Daoy (cell line): ENCODE measurements at places on chromosomes 5 and 9.

GRCh38 chr9:34547960-34548611 lies 25.3 kb upstream of the ENHO start:
- DNase-seq, result peak; percentile 75

- DNase-seq, result peak; percentile 98
These were observed 85.0 kb downstream of the STK10 start for GRCh38 chr5:172102913-172103626.

DNA sequence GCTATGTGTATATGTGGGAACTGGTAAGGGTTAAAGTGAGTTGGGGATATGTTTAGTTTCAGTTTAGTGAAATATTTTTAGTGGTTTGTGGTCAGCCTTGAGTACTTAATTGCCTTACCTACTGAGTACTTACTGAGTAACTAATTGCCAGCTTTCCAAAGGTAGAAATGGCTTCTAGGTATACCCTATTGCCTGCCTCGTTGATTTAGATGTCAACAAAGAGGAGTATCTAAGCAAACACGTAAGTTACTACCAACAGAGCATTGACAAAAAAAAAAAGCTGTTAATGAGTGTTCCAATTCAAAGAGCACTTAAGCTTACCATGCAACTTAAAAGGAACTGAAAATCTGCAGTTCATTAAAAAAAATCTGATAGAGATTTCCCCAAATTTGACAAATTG lies 8.8 kb downstream of the ATP10B start:
- DNase-seq, result no peak

DNA sequence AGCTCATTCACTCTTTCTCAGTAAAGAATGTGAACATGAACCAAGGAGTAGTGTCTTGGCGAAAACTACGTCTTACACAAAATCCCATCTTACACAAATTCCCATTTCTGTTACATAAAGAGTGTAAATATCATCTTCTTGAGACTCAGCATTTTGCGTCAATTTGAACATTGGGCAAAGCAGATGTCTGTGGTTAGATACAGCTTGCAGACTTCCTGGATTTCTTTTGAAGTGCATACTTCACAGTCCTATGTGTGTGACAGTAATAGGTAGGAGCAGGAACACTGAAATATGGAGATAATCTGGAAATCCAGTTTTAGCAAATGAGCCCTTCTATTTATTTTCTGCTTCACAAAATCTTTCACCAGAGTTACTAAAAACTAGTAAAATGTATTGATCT lies 58.8 kb downstream of the C6 start:
- no peak for DNase-seq

DNA sequence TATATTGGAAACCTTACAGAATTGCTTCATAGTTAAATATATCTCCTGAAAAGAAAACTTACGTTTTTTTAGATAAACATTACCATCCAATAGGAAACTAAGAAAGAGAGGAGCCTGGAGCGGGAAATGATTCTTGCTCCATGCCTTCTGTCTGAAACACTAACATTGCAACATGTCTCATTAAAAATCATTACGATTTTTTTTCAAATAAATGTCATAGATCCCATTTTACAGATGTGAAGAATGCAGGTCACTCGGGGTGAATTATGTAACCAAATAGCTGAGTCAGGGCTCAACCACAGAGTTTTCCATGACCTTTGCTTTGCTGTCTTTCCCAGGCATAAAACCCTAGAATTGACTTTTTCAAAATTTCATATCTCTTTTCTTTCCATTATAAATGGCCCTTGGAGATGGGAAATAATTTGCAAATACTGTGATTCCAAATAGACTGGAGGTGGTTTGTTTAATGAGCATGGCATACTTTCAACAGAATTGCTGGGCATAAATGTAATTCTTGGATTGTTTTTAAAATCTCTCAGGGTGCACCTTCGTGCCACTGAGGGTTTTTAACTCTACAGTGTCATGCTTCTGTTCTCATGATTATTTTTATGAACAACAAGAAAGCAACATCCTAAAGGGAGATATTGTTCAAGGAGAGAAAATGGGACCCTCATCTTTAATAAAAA lies 302.8 kb downstream of the EBF1 start:
- no peak for DNase-seq

GRCh38 chr5:60633341-60633740 lies 66.6 kb downstream of the DEPDC1B start:
- DNase-seq, result peak; percentile 7

DNA sequence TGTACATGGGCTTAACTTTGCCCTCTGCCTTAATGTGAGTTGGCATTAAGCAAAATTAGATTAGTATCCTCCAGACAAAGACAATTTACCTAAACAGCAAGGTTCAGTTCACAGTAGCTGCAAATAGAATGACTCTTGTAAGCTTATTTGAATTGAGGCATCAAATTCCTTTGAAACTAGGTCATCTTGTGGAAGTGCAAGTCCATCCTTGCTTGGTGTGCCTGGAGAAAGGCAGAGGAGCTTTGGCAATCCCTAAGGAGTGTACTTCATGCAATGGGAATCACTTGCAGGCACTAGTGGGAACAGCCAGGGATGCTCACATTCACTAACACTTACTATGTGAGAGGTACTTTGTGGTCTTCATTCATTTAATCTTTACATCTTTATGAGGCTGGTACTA lies 118.3 kb downstream of the DRD1 start:
- DNase-seq, result peak; percentile 26

- DNase-seq, result no peak
These were observed 26.2 kb downstream of the ENTREP1 start for GRCh38 chr9:69351227-69351626.

GRCh38 chr5:78953092-78953800 lies 31.9 kb downstream of the ARSB start:
- peak; percentile 30 for DNase-seq

GRCh38 chr5:59684388-59685190 lies 208.9 kb downstream of the PDE4D start:
- no peak for DNase-seq

GRCh38 chr9:115106642-115107041 lies 11.3 kb downstream of the TNC start:
- no peak for DNase-seq

GRCh38 chr9:108609897-108610253 lies 245.9 kb downstream of the ACTL7B start:
- DNase-seq, result no peak

DNA sequence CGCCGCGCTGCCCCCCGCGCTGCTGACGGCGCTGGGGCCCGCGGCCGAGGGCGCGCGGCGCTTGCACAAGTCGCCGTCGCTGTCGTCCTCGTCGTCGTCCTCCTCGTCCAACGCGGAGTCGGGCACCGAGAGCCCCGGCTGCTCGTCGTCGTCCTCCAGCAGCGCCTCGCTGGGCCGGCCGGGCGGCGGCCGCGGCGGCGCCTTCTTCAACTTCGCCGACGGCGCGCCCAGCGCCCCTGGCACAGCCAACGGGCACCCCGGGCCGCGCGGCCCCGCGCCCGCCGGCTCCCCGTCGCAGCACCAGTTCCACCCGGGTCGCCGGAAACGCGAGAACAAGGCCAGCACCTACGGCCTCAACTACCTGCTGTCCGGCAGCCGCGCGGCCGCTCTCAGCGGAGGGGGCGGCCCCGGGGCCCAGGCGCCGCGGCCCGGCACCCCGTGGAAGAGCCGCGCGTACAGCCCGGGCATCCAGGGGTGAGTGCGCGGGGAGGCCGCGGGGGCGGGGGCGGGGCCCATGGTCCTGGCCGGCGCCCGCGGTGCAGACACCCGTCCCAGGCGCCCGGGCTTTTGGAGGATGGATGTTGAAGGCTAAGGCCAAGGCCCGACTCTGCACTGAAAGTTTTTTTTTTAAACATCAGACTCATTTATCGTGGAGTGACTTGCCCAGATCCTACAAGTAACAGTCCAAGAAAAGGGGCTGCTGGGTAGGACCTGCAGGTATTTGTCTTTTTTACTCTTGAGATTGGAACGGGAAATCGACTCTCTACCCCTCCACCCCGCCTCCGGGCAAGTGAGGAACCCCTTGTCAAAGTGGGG lies 1.2 kb downstream of the TENT4A start:
- DNase-seq, result no peak

- DNase-seq, result peak; percentile 9
These were observed 40.3 kb downstream of the CTNND2 start for GRCh38 chr5:11863911-11864310.

- no peak for DNase-seq
These were observed 18.4 kb downstream of the AP3B1 start for GRCh38 chr5:78275998-78276543.

- peak; percentile 52 for DNase-seq
These were observed 35.0 kb upstream of the TLE1 start for GRCh38 chr9:81724242-81724889.

DNA sequence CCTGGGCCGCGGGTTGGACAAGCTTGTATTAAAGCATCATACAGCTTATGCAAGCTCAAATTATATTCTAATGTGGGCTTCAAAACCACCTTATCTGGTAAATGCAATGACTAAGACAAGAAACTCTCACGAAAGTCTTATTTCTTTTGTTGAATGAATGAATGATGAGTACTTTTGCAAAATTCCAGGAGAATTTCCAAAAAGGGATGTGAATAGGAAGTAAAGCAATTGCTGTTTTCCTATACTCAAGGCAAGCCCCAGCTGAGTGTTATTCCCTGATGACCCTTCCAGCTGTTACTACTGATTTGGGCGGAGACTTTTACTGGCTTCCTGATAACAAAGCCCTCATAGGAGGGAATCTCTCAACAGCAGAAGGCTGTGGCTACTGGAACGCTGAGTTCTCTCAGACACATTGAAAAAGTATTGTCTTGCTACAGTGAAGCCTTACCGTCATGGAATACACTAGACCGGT lies 162.8 kb downstream of the SREK1 start:
- DNase-seq, result no peak

DNA sequence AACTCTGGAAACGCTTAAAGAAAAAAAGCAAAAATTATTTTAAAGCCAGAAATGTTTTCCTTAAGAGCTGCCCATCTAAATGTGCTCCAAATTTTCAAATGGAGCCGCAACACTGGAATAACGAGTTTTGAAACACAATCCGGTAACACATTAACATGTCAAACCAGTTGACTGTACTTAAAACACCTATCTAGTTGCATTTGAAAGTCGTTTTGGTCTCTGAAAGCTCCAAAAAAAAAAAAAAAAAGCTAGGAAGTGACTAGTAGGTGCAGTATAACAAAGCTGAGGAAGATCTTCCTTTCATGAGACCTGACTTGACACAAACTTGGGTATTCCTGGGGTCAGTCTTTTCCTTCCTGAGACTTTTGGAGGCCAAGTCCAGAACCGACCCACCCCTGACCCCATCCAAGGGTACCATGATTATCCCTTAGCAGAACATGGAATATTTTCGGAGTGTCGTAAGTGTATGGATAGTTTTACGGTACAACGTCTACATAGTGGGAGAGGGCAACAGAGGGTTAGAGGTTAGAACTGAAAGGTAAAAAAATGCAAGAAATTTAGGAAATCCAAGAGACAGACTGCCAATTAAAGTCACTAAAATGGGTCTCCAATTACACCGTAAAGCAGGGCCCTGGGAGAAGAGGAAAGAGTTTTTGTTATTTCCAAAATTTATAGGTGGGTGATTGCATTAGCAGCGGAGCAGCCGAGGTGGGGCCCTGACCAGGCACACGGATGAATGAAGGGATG lies 812 bp downstream of the CETN3 start:
- DNase-seq, result no peak

GRCh38 chr9:37938121-37938891 lies 34.4 kb upstream of the SLC25A51 start:
- DNase-seq, result peak; percentile 97

DNA sequence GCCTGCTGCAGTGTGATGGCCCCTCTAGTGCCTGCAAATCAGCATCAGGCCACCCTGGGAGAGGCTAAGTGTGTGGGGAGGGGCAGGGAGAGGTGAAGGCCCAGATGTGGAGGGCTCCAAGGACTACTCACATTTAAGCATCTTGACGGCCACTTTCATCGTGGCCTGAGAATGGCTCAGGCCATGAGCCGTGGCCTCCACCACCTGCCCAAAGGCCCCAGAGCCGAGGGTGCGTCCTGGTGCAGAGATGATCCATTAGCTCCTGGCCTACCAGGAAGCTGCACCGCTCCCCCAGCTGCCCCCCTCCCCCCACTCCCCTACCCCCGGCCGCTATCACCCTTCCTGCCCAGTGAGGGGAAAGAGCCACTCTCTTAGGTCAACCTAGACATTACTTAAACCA lies 31.0 kb downstream of the PDGFRB start:
- no peak for DNase-seq

GRCh38 chr5:24623624-24624023 lies 21.2 kb downstream of the CDH10 start:
- no peak for DNase-seq

GRCh38 chr9:35696520-35697215 lies 6.9 kb upstream of the TPM2 start:
- DNase-seq, result peak; percentile 58

DNA sequence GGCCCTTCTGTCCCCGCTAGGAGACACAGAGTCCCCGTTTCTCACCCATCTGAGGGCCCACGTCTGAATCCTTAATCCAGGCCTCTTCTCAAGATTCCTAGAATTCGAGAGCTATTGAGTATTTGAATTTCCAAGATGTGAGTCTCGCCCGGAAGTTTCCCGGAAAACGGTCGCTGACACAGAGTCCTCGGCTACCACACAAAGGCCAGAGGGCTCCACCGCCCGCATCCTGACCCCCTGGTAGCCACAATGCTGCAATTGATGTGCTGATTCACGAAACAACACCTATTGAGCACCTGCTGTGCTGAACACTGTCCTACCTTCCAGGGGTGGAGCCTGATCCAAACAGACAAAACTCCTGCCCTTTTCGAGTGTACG lies 670 bp upstream of the FBP1 start:
- DNase-seq, result no peak

GRCh38 chr5:148856009-148856367 lies 29.6 kb downstream of the ADRB2 start:
- no peak for DNase-seq

GRCh38 chr5:166562246-166562645 lies 1729.2 kb upstream of the WWC1 start:
- DNase-seq, result no peak

GRCh38 chr5:173278641-173279040 lies 43.6 kb upstream of the NKX2-5 start:
- DNase-seq, result no peak

GRCh38 chr5:151021746-151022145 lies 1.4 kb downstream of the GPX3 start:
- DNase-seq, result no peak

- DNase-seq, result no peak
These were observed 243.7 kb downstream of the GLIS3 start for GRCh38 chr9:4056187-4056586.

- no peak for DNase-seq
These were observed 1040.5 kb downstream of the DTWD2 start for GRCh38 chr5:117947836-117948235.

DNA sequence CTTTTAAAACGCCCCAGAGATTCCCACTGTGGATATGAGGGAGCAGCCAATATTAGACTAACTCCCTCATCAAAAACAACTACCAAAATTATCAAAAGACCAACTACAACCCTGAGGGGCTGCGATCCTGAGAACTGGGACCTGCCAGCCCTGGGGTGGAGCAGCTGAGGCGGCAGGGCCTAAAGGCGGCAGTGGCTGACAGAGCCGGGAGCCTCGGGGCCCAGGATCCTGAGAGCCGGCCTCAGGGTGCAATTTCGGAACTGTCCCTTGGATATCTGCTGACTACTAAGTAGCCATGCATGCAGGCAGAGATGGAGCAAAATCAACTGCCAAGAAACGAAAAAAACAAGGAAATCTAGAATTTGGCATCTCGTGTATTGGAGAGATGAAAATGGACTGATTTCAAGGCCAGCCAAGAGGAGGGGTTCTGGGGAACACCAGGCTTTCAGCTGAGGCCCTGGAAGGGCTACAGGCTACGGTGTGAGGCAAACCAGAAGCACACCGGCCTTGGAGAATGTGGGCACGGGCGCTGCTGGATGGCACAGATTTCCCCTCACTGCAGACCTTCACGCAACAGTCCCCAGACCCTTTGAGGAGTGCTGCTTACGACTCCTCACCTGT lies 63.6 kb upstream of the UBAC1 start:
- DNase-seq, result no peak

- no peak for DNase-seq
These were observed 254.1 kb downstream of the PJA2 start for GRCh38 chr5:109155625-109156024.
